ENCODE measurements at places on chromosomes 2 and 18.

- DNase-seq: no peak
Measured at GRCh38 chr18:32378705-32379104, 92.0 kb downstream of the GAREM1 start.

DNA sequence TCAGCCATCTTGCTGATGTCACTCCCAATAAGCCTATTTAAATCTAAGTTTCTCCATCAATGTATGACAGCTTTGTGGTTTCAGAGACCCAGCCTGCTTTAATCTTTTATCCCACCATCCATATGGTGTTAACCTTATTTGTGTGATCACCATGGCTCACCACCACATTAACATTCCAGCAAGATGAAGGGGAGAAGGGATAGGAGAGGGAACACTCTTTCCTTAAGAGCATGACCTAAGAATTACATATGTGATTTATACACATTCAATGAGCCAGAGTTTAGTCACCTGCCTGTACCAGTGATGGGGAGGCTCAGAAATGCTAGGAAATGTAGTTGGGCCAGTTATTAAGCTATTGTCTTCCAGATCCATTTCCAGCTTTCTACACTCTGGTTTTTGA is 44.5 kb upstream of the CHN1 start:
- DNase-seq: no peak

DNA sequence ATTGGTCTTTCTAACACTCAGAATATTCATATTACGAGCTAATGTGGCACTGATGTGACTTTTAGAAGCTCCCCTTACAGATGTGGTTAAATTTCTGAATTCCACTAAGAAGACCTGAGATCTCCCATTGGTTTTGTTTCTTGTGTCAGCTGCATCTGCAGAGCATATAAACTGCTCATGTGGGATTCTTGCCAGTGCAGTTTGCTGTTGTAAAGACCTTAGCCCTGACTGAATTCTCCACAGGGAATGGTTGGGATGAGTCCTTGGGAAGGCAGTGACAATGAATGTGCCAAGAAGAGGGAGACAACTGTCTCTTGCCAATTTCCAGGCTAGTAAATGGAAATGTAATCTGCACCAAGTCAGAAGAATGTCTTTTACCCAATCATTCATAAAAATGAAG is 94.1 kb downstream of the PTPRM start:
- DNase-seq: no peak

DNA sequence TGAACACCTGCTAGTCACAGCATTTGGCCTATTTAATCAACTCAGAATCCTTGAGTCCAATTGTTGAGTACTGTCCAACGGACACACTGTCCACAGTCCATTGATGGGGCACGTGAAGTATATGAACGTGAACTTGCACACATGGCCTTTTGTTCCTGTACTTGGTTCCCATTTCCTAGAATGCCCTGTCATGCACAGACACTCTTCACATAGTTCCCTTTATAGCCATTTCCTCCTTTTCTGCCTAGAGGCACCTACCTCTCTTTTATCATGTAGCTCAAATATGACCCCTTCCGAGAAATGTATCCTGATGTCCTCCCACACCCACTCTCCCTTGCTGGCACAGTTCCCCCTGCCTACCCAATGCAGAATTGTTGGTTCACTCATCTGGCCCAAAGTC is 8.7 kb upstream of the CRYGA start:
- no peak for DNase-seq

GRCh38 chr2:43480874-43481273 is 115.0 kb downstream of the THADA start:
- no peak for DNase-seq

DNA sequence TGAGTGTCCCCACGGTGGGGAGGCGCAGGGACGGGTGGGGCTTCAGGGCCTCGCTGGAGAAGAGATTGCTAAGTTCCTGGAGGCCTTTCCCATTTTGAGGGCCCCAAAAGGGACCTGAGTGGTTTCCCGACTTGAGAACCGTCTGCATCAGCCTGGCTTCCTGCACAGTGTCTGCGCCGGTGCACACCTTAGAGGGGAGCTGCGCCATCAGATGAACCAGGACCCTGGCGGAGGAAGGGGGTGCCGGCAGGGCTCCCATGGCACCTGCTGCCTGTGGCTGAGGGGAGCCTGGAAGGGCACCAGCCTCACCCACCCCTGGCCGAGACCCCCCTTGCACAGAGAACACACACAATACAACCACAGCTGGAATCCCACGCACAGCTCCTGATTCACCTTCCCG is 465.1 kb upstream of the MYT1L start:
- DNase-seq: no peak

- no peak for DNase-seq
Measured at GRCh38 chr2:133773854-133774653, 205.8 kb upstream of the NCKAP5 start.

DNA sequence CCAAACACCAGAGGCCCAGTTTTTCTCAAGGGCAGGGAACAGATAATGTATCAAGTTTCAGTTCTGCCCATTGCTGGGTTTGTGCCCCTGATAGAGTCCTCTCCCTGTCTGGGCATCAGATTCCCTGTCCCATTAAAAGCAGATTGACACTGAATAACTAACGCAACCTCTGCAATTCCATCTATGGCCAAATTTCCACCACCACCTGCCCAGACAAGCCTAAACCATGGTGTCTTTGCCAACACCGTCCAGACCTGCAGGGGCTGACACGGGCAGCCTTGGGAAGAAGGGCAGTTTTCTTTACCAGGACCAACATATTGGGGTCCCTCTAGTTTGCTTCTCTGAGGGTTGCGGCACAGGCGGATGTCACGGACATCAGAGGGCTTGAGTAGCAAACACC is 26.4 kb upstream of the PAX8 start:
- DNase-seq: no peak

All from activated CD8-positive, alpha-beta memory T cell treated with anti-CD3 and anti-CD28 coated beads for 4 hours (primary cell).